ENCODE measurements at places on chromosomes 3 and 15. TPM values are rescaled to one million over a fixed set of nuclear protein-coding genes. Genes with fewer than 3 reads are reported as not detected.

The HEMK1 gene
- 9.6 TPM for total RNA-seq

DNA sequence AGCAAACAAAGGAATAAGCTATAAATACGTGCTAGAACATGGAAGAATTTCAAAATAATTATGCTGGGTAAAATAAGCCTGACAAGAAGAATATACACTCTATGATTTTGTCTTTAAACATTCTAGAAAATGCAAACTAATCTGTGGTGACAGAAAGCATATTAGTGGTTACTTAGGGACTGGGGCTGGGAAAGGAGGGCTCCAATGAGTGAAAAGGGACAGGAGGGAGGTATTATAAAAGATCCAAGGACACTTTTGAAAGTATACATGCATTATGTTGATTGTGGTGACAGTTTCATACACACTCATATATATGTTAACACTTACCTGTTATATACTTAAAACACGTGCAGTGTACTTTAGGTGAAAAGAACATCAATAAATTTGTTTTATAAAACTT, 23.0 kb downstream of the MYH15 start:
- H3K27me3 ChIP-seq, result no peaks in the 10 kb centered on the region
- H3K27ac ChIP-seq, result no peak overlapping the region
- H3K4me1 ChIP-seq, result peaks cover 9% of the 10 kb centered on the region
- DNase-seq, result no peak
- no peak overlapping the region for H3K4me3 ChIP-seq

The SLCO2A1 gene
- total RNA-seq, result 1.1 TPM

GRCh38 chr3:108489776-108490175, 20.6 kb downstream of the MYH15 start:
- no peaks in the 10 kb centered on the region for H3K4me1 ChIP-seq
- H3K27ac ChIP-seq, result no peak overlapping the region
- no peaks in the 10 kb centered on the region for H3K27me3 ChIP-seq

The EID1 gene
- 135 TPM for total RNA-seq

- H3K36me3 ChIP-seq, result no peaks in the 10 kb centered on the region
- H3K4me1 ChIP-seq, result no peaks in the 10 kb centered on the region
- no peak for DNase-seq
- H3K27ac ChIP-seq, result no peak overlapping the region
- no peaks in the 10 kb centered on the region for H3K27me3 ChIP-seq
Measured at GRCh38 chr3:176755977-176756376, 441.3 kb downstream of the TBL1XR1 start.

DNA sequence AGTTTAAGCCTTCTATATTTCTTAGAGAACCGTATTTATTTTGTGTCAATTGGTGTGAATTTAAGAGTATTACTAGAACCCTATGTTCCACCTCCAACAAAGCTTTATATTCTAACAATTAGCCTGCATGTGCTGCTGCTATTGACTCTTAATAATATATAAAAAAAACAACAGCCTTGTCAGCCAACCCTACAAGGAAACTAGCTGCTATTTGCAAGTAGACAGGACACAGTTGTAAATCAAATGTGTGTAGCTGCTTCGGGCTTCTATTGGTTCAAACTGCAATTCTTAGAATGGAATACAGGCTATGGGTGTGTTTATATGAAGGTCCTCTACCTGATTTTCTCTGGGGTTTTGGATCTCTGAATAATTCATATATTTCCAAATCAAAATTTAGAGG, 60.7 kb downstream of the ZBTB20 start:
- DNase-seq, result no peak
- no peak overlapping the region for H3K27ac ChIP-seq
- H3K4me3 ChIP-seq, result no peak overlapping the region
- H3K27me3 ChIP-seq, result no peaks in the 10 kb centered on the region
- no peaks in the 10 kb centered on the region for H3K36me3 ChIP-seq

The LTK gene
- 0.38 TPM for total RNA-seq

The EOMES gene
- 0.47 TPM for total RNA-seq

The NEK10 gene
- total RNA-seq, result 0.84 TPM

DNA sequence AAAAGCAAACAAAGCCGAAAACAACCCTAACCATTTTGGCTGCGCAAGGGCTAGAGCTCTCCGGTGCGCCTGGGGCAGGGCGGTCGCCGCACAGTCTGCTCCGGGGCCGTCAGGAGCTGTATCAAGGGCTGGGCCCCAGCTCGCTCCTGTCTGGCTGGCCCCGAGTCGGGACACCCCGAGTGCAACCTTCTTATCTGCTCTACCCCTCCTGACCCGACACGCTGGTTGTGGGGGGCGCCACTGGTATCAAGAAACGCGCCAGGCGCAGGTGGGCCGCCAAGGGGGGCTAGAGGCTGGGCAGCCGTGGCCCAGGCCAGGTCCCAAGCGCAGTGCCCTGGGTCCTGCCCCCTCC, 36.0 kb downstream of the NR2F2 start:
- no peak overlapping the region for H3K27ac ChIP-seq
- peak; percentile 61 for DNase-seq
- H3K36me3 ChIP-seq, result no peaks in the 10 kb centered on the region
- peaks cover 18% of the 10 kb centered on the region for H3K4me1 ChIP-seq
- H3K27me3 ChIP-seq, result peaks cover 100% of the 10 kb centered on the region

GRCh38 chr3:33218446-33219174, at the start of gene SUSD5:
Gene SUSD5, minus strand, starts transcription at chr3:33218810. Its CDS starts 13 bp downstream, at chr3:33218797.
- peak; percentile 15 for DNase-seq
- H3K27ac ChIP-seq, result no peak within 1 kb of the TSS
- H3K4me1 ChIP-seq, result no peaks in the 10 kb centered on the region

The CPLX3 gene
- total RNA-seq, result not detected

The ZBTB11 gene
- 14.0 TPM for total RNA-seq

GRCh38 chr15:100168787-100169186, 173.0 kb downstream of the ADAMTS17 start:
- H3K27me3 ChIP-seq, result no peaks in the 10 kb centered on the region
- DNase-seq, result no peak
- H3K36me3 ChIP-seq, result no peaks in the 10 kb centered on the region
- no peaks in the 10 kb centered on the region for H3K4me1 ChIP-seq
- H3K27ac ChIP-seq, result no peak overlapping the region
- no peak overlapping the region for H3K4me3 ChIP-seq

The MUC4 gene
- total RNA-seq, result 2.0 TPM

- H3K4me3 ChIP-seq, result no peak overlapping the region
- DNase-seq, result no peak
- H3K27me3 ChIP-seq, result no peaks in the 10 kb centered on the region
- no peaks in the 10 kb centered on the region for H3K36me3 ChIP-seq
- no peak overlapping the region for H3K27ac ChIP-seq
Measured at GRCh38 chr15:41411031-41411430, 5.9 kb upstream of the RTF1 start.

DNA sequence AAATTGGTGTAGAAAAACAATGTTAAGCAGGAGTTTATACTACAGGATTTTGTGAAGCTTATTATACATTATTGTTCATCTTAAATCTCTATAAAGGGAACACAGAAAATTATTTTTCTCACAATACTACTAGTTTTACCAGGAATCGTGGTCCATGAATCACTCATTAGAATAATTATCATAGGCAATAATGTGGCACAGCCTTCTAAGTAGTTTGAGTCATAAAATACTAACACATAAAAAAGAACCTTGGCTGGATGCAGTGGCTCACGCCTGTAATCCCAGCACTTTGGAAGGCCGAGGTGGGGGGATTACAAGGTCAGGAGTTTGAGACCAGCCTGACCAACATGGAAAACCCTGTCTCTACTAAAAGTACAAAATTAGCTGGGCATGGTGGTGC, 393.1 kb upstream of the ZNF717 start:
- no peaks in the 10 kb centered on the region for H3K4me1 ChIP-seq
- H3K27ac ChIP-seq, result no peak overlapping the region
- H3K27me3 ChIP-seq, result no peaks in the 10 kb centered on the region
- H3K4me3 ChIP-seq, result no peak overlapping the region
- no peaks in the 10 kb centered on the region for H3K36me3 ChIP-seq
- no peak for DNase-seq

GRCh38 chr3:42057561-42058211, 33.5 kb upstream of the TRAK1 start:
- H3K4me3 ChIP-seq, result no peak overlapping the region
- peak; percentile 40 for DNase-seq
- H3K36me3 ChIP-seq, result no peaks in the 10 kb centered on the region
- no peak overlapping the region for H3K27ac ChIP-seq
- no peaks in the 10 kb centered on the region for H3K27me3 ChIP-seq

DNA sequence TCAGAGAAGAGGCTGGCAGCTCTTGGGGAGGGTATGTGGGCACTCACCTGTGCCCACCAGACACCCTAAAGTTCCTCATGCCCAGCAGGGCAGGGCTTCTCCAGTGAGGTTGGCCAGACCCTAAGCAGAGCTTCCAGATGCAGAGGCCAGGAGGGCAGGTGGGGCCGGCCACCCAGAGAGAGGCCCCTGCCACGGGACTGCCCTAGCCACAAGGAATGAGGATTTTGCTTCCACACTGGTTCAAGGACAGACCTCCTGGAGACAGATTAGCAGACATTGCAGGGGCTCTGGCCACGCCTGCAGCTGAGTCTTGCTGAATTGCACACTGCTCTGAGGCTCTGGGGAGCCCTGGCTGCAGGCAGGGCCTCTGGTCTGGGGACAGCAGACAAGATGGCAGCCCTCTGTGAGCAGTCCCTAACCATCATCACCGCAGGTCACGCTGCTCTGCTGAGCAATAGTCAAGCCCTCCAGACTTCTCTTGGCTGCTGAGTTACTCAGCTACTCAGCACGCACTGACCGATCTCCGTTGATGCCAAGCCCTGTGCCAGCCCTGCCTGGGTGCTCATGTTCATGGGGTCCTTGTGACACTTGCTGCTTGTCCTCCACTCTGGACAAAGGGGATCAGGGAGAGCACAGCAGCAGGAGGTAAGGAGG, 117.4 kb upstream of the ABHD17C start:
- no peak for DNase-seq
- no peak overlapping the region for H3K27ac ChIP-seq
- H3K4me3 ChIP-seq, result no peak overlapping the region
- H3K36me3 ChIP-seq, result peaks cover 6% of the 10 kb centered on the region
- no peaks in the 10 kb centered on the region for H3K4me1 ChIP-seq

The TUSC7 gene
- not detected for total RNA-seq

DNA sequence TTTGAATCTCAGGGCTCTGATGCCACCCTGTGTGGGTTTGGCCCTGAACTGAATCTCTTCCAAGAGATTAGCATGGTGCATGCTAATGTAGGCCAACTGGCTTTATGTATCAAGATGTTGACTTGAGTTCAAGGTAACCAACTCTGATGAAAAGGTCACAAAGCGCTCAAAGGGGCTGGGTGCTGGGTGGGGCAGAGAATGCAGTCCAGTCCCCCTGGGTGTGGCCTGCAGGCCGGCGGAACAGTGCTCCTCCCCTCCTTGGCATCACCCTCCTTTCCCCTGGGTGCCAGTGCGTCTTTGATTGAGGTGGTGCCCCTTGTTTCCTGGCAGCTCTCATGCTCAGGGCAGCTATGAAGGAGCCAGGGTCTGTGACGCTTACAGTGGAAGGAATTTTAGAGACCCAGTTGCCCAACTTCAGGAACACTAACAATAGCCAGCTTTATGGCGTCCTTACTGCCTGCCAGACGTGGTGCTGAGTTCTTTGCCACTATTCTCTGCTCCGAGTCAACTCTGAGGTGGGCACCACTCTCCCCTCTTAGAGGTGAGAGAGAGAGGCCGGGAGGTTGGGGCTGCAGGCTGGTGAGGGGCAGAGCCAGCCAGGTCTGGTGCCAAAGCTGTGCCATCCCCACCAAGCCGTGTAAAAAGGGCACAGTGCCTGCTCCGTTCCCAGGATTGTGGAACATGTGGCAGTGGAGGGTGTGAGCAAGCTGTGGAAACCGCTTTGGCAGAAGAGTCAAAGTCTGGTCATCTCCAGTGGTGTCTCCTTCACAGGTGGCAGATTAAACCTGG, 9.8 kb downstream of the SYNM start:
- H3K27ac ChIP-seq, result no peak overlapping the region
- H3K36me3 ChIP-seq, result no peaks in the 10 kb centered on the region
- no peaks in the 10 kb centered on the region for H3K27me3 ChIP-seq

- H3K27ac ChIP-seq, result no peak overlapping the region
- H3K36me3 ChIP-seq, result no peaks in the 10 kb centered on the region
- DNase-seq, result no peak
- H3K27me3 ChIP-seq, result no peaks in the 10 kb centered on the region
- peaks cover 5% of the 10 kb centered on the region for H3K4me1 ChIP-seq
Measured at GRCh38 chr15:26639966-26640365, 132.9 kb downstream of the GABRB3 start.

- H3K36me3 ChIP-seq, result peaks cover 4% of the 10 kb centered on the region
- H3K4me1 ChIP-seq, result no peaks in the 10 kb centered on the region
- H3K4me3 ChIP-seq, result no peak overlapping the region
- no peaks in the 10 kb centered on the region for H3K27me3 ChIP-seq
Measured at GRCh38 chr3:32564195-32564594, 6.5 kb downstream of the DYNC1LI1 start.

DNA sequence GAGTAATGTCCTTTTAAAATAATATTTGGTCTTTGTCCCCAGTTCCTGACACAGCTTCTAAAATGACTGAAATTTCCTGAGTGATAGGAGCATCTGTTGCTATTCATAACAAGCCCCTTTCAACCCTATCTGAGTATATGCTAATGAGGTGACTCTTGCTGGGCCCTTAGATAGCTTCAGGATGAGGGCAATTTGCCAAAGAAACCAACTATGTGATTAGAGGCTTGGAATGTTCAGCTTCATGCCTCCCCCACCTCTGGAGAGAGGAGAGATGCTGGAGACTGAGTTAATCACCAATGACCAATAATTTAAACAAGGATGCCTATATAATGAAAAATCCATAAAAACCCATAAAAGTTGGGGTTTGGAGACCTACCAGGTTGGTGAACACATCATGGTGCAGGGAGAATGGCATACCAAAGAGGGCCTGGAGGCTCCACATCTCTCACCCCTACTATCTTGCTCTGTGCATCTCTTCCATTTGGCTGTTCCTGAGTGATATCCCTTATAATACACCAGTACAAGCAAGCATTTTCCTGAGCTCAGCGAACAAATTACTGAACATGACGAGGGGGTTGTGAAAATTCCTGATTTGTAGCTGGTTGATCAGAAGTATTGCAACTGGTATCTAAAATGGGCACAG, 189.2 kb downstream of the ECT2 start:
- no peaks in the 10 kb centered on the region for H3K27me3 ChIP-seq
- no peak overlapping the region for H3K4me3 ChIP-seq
- no peaks in the 10 kb centered on the region for H3K36me3 ChIP-seq
- no peak for DNase-seq

DNA sequence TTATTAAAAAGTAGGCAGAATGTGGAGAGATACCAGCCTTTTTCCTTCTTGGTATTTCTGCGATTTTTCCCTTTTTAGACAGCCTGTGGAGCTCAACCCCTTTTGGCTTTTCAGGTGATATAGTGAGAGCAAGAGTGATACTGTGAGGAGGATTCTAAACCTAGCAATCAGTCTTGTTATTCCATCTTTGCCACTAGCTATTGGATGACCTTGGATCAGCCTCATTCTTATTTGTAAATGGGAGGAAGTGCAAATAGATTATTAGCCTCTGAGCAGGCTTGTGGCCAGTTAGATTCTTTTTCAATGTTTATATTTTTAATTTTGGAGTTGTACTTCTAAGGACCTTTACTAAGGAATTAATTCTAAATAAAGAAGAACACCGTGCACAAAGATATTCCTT, 34.0 kb downstream of the IQGAP1 start:
- no peak overlapping the region for H3K4me3 ChIP-seq
- H3K4me1 ChIP-seq, result peaks cover 6% of the 10 kb centered on the region
- no peaks in the 10 kb centered on the region for H3K27me3 ChIP-seq
- no peak overlapping the region for H3K27ac ChIP-seq
